DMS79 treated with DMSO at 0.1 percent for 48 hours (cell line): ENCODE measurements at places on chromosomes 5 and 9.
A peak's percentile ranks its signal among the peaks of the same experiment; 100 is the strongest.

DNA sequence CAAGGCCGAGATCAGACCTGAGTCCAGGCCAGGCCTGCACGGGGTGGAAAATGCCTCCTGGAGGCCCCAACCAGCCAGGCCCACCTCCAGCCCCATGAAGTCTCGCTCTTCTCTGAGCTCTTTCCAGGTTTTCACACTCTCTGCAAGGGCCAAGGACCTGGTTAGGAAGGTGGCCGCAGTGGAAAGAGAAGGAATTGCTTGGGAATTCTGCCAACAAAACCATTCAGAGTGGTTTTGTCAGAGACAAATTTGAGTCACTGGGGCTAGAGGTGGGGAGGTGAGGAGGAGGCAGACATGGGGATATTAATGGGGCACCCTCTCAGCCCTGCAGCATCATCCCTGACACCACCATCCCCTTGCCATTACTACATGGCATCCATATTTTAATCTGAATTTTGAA, 261.0 kb downstream of the ROR2 start:
- no peak for DNase-seq

DNA sequence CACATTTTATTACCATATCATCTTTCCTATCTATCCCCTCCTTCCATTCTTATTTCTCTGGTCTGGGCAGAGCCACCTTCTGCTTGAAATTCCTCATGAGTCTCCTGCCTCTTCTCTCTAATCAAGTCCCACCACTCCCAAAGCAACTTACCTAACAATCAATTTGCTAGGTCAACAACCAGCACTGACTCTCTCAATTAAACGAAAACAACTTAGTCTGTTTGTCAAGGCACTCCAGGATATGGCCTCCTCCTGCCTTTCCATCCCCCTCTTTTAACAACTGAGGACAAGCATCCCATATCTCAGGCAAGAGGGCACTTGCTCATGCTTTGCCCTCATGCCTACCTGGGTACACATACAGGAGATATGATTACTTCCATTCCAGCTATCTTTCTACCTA, 47.4 kb downstream of the HCN1 start:
- DNase-seq, result no peak

DNA sequence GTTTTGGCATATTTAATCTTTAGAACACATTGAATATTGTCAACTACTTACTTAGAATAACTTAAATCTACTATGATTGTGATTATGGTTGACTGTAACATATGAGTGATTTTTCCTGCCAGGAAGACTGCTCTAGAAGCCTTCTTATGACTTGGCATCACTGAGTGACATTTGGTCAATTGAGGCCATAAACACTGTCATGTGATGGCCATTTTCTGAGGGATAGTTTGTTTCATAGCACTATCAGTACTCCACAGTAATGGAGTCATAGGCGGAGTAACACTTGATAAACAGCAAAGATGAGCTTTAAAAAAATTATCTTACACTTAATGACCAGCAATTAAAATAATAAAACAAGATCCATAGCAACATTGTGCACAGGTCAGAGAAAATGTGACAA, 31.0 kb downstream of the C9orf40 start:
- no peak for DNase-seq

DNA sequence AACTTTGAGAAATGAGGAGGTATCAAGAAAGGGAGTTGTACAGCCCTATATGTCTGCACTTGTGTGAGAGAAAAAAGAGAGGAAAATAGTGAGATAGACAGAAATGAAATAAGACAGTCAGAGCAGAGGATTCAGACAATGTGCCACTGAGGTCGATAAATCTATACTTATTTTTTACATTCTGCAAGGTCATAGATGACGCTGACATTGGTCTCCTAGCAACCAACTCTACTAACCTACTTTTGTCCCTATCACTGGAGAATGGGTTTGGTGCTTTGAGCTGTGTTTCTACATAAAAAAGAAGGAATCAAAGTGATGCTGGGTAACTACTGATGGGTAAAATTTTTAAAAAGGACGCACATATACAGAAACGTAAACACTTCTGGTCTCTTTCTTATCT, 573.3 kb upstream of the RORB start:
- DNase-seq, result no peak

- peak; percentile 39 for DNase-seq
Observed at GRCh38 chr9:90960941-90961340, 159.3 kb downstream of the SYK start.

- DNase-seq, result no peak
Observed at GRCh38 chr9:107307331-107307730, 24.3 kb downstream of the RAD23B start.

DNA sequence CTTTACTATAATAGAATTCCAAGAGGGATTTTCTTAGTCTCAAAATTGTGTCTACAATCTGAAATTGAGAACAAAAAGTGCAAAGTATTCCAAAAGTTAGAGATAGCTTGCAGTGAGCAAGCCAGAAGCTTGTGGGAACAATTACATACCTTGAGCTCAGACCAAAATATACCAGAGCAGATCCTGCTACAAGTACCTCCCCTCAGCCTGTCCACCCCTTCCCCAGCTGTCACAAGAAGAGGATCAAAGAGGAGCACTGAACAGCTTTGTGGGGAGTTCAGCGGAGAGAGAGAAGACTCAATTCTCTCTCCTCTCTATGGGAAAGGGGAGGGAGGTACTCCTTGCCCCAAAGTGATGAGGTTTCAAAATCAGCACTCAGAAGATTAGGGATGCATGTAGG, 869.2 kb upstream of the DMAC1 start:
- no peak for DNase-seq

- DNase-seq, result no peak
Observed at GRCh38 chr9:113395000-113395861, 5.9 kb downstream of the ALAD start.

DNA sequence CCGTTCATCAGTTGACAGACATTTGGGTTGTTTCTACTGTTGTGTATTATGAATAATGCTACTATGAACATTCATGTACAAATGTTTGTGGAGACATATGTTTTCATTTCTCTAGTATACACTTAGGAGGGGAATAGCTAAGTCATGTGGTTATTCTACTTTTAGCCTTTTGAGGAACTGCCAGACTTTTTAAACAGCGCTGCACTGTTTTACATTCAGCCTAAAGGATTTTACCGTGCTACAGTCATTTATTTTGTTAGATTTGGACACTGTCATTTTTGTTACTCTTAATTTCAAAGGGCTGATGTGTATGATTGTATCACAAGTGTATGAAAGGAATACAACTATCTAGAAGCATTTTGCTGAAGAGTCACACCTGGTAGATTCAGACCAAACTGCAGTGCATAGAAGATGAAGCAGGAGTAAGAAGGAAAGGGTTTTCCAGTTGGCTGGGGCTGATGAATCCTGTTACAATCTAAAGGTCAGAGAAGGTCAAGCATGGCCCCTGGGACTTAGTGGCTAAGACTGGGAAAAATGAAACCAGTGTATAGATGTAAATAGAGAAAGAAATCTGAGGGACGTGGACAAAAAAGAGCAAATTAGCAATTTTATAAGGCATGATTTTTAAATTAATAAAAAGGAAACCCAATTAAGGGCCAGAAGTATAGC, 509.7 kb downstream of the PSAT1 start:
- DNase-seq, result no peak

DNA sequence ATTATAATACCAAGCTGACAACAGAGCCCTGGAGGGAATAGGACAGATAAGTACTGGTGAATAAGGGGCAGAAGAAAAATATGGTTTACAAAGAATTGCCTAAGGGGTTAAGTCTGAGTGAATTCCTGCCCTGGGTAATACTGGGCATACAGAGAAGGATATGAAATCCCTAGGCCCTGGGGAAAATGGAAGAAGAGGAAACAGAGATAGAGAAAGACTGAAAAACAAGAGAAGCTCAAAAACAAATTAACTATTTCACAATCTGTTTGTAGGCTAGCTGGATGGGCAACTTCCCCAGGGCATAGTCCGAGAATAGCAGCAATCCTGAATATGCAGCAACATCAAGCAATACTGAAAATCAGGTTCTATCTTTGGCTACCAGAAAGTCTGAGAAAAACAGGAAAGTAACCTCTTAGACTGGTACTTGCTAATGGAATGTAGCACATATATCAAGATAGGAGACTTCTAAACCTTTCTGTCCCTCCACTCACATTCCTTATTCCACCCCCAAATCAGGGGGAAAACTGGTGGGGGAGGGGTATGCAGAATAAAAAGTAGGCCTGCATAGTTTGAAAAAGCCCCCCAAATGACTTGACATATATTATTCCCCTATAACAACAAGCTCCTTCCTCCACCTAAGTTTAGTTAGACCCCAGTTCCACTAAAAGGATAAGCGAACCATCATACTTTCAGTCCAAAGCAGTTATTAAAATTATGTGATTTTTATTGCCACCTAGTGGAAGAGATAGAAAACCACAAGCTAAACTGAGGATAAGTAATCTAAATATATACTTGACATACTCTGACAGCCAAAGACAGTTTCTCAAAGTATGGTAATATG, 20.6 kb downstream of the SLC38A9 start:
- peak; percentile 2 for DNase-seq

DNA sequence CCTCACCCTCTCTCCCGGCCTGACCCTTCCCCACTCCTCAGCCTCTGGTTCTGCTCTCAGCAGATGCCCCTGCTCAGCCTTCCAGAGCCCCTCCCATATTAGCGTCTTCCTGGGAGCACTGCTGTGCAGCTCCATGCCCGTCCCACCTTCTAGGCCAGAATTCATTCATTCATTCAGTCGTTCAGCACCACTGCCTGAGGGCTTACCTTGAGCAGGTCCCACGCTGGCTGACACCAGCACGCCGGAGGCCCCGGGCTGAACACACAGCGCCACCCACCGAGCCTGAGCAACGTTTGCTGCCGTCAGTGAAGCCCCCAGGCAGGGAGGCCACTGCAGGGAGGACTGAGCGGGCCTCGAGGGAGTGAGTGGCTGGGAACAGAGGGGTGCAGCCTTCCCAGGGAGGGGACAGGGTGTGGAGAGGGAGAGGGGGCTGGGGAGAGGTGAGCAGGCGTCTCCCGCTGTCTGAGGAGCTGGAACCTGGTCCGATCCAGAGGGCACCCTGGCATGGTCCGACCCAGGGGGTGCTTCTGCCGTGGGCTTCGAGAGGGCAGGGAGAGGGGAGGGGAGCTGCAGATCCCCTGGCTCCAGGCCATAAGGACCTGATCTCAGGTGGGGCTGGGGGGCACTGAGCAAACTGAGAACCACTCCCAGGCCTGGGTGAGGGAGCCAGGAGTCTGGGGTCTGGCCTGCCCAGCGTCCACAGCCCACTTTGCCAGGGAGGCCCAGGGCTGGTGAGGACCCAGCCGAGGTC, 98.8 kb upstream of the RAPGEF1 start:
- no peak for DNase-seq

DNA sequence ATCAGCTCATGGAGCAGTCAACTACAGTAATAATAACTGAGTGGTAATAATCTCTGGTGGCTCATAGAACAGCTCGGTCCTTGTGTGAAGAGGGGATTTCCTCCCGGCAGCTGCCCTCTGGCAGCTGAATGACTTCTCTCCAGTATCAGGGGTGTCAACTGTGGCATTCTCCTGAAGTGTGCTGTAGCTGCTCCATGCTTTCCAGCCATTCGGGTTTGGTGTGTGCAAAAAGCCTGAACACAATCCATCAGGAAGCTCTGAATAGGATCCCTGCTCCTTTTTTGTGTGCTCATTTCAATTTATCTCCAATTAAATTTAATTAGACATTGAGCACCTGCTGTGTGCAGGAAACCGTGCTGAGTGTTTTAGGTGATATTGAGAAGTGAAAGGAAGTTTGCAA, 59.8 kb upstream of the BARX1 start:
- peak; percentile 22 for DNase-seq

DNA sequence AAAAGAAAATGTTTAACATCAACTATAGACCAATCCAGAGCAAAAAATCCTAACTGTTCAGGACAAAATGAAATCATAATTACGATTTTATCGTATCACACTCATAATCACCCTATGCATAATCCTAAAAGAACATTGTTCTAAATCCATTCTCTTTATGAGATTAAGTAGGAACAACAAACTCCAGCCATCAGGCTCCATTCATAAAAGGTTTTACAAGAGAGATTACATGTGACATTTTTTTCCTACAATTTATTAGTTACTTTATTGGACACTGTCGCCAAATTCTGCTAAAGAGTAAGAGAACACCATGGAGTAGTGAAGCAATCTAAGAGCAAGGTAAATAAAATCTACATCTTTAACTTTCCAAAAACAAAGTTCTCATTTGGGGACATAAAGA, 198.0 kb downstream of the BNC2 start:
- no peak for DNase-seq

DNA sequence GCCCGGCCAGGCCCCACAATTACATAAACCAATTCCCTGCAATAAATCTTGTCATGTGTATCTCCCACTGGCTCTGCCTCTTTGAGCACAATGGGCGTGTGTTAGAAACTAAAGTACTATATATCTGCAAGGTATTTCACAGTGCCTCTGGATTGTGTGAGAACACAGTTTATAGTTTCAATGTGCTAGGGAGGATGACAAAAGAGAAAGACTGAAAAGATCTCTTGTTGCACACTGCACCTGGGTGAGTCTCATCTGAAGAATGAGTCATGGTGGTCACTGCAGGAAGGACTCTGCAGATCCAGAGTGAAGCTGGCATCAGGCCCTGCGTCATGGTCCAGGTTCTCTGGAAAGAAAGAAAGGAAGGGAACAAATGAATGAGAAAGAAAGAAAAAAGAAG, 20.7 kb upstream of the CTSV start:
- no peak for DNase-seq

DNA sequence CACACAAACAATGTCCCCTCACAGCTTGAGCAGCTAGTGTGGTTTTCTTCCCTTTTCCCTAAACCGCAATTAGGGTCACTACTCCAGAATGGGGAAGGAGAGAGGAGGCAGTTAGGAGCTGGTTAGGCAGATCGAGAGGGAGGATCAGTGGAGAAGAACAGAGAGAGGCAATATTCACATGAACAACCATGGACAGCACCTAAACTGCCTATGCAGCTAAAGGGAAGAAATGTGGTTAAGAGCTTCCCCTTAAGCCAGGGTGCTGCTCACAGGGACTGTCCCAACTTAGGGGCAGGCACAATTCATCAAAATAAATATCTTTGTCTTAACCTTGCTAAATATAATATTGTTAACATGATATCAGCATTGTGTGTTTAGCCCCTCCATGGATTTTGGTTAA, 359.3 kb upstream of the CDH18 start:
- DNase-seq, result no peak

DNA sequence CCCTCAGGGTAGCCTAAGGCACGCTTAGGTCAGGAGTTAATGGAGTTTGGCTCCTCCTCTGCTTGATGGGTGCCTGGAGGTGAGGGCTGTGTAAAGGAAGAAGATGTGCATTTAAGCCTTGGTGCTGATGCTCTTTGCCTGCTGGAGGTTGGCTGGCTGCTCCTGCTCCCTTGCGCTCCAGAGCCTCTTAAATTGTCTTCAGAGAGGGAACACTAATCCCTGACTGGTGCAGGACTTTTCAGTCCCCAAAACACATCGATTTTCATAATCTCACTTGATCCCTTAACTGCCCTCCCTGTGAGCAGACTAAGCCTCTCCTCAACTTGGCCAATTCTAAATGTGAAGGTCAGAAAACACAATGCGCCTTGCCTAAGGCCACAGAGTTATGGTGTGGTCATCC, 16.2 kb upstream of the TCOF1 start:
- no peak for DNase-seq
